ENCODE measurements at places on chromosomes 16 and 17.

GRCh38 chr17:7108560-7108925, 6.1 kb downstream of the ASGR2 start:
- no peak for DNase-seq

- no peak for DNase-seq
Measured at GRCh38 chr17:59107306-59107670, 608 bp upstream of the TRIM37 start.

DNA sequence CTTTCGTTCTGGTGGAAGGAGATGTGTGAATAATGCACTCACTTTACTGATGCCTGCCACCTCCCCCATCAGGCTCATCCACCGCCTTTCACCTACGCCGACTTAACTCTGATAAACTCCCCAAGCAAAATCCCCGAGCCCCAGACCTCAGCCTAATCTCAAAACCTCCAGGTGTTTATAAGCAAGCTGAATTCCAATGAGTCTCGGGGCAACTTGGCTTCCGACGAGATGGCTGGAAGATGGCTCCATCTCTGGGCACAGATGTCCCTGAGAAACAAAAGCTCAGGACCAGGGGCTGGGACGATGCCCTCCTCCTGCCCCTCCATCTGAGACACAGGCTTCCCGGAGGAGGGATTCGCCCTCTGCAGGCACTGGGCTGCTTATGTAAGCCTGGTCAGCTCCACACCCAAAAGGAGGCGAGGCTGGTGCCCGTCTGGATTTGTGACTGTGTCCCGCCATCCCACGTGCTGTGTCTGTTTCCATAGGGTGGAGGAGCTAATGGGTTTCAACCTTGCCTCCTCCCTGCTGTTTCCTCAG, 386.4 kb upstream of the TNRC6C start:
- no peak for DNase-seq

DNA sequence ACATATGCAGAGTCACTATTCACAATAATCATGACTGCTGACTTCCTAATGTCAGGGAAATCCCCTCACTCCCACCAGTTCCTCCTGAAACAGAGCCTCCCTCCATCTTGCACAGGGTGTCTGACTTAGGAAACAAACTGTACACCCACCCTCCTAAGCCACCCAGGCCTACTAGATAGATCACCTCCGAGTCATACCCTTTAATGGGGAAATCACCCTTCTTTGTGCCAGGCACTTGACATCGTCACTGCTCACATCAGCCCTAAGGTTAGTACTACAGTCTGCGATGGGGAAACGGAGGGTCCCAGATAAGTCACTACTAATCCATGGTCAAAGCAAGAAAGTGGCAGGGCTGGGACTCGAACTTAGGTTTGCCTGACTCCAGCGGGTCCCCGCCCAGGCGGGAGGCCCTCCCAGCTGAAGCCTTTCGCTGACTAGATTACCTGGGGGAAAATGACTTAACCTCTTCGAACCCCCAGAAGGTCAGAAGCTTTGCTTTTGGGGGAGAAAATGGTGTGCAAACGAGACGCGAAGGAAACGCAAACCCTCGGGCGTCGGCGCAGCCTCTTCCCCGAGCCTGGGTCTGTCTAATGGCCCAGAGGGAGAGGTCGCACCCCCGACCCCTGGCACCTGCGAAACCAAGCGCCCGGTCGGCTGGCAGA, 3.4 kb upstream of the MLLT6 start:
- peak; percentile 86 for DNase-seq

All from stimulated activated CD4-positive, alpha-beta T cell treated with anti-CD3 and anti-CD28 coated beads, Interleukin-2, amount 100 ng/mL, for 4 hours (primary cell).